ENCODE measurements at places on chromosomes 2 and 18.

DNA sequence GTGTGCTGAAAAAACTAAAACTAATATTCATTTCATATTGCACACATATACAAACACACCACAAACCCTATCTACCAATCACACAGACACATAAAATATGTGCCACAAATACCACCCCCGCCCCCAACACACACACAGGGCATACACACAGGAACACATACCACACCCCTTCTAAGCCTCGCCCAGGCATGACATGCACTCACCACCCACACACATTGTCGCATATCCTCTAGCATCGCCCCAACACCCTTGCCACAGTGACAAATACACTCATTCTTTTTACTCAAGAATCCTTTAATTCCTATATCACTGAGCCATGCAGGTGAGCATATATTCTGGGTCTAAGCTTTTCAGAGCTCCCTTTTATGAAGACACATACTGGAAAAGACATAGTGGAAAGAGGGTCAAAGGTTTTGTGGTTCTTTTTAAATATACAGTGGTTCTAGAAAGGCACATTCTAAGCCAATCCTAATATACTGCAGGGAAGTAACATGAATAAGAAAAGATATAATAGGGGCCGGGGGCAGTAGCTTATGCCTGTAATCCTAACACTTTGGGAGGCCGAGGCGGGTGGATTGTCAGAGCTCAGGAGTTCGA lies 24.5 kb upstream of the LCLAT1 start:
- peak; percentile 64 for DNase-seq

DNA sequence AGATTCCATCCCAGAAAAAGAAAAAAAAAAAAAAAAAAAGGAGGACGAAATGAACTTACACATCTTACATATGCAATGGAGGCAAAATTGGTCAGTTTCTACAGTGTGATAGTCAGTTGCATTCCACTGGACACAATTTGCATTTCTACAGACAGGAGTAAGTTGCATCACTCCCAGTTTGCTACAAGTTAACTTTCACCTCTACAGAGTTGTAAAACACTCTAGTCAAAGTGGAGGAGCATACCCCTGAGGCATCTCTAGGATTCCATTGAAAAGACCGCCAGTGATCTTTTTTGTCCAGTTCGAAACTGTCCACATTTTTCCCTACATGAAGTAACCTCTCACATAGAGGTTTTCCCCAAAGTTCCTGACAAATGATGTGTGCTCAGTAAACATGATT lies 202.8 kb downstream of the VAPA start:
- no peak for DNase-seq

GRCh38 chr18:51082571-51083267 lies 52.7 kb downstream of the SMAD4 start:
- DNase-seq = no peak

DNA sequence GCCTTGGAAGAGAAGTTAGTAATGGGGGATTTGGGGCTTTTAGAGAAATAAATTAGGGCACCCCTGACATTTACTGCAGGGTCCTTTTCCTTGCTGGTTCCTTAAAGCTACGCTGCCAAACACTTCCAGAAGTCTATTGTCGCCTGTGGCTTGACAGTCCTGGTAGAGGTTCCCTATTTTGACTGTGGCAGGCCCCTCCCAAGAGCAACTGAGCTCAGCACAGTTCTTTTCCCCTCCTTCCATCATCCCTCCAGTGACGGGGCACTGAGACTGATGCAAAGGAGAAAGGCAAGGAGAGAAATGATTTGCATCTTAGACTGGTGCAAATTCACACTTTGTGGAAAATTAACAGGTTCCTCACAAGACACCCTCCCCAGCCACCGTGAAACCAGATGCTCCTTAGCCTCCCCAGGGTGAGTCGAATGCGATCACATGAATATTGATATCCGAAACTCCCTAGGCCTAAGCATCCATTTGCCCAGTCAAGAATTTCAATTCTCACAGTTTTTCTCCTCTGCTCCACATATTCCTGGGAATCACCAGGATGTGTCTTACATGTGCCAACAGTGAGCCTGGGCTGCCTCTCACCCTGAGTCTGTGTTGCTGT lies 45.4 kb downstream of the RABL2A start:
- DNase-seq = no peak

GRCh38 chr18:3481696-3482210 lies 31.8 kb downstream of the TGIF1 start:
- no peak for DNase-seq

DNA sequence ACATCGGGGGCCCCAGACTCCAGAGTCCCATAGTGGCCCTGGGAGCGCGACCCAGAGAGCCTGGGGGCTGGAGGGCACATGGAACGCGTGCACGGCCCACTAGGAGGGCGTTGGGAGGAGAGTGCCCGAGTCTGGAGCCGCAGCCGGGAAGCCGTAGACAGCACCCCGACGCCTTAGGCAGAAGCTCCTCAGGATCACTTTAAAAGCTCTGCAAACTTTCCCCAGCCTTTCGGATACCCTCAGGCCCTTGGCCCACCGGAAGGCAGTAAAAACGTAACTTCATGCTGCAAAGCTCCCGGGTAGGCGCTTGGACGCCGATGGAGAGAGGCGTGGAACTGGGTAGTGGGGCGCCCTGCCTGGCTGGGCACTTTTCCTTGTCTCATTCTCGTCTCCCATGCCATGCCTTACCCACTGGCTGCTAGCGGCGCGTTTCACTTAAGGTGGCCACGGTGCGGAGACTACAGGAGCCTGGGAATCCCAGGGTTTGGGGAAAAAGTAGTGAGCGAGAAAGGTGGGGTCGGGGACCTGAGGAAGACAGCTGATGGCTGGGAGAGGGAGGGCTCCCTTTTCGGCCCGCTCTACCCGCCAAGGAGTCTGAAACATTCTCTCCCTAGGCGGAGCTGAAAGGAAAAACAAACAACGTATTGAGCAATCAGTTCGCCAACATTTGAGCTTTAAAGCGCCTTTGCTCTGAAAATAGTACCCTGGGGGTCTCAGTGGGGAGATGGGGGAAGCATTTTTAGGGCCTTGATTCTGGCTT lies 141.8 kb downstream of the MEIS1 start:
- no peak for DNase-seq

DNA sequence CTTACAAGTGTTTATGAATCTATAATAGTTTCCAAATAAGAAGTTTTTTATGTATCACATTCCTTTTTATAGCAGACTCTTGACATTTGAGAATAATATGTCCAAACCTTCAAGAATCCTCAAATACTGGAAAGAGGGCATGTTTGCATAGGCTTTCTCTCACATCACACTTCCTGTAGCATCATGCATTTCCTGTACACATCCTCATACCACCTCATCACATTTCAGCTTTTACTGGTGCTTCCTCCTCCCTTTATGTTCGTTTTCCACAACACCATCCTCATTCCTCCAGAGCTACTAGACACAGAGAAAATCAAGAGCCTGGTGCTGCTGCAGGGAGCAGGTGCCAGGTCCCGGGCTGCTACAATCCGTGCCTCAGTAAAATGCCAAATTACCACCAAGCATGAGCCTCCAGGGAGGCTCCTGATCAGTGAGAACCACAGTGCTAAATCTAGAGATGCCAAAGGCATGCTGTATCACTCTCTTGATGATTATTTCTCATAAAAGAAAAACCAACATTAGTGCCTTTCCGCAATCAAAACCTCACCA lies 137.7 kb upstream of the CYP1B1 start:
- no peak for DNase-seq

DNA sequence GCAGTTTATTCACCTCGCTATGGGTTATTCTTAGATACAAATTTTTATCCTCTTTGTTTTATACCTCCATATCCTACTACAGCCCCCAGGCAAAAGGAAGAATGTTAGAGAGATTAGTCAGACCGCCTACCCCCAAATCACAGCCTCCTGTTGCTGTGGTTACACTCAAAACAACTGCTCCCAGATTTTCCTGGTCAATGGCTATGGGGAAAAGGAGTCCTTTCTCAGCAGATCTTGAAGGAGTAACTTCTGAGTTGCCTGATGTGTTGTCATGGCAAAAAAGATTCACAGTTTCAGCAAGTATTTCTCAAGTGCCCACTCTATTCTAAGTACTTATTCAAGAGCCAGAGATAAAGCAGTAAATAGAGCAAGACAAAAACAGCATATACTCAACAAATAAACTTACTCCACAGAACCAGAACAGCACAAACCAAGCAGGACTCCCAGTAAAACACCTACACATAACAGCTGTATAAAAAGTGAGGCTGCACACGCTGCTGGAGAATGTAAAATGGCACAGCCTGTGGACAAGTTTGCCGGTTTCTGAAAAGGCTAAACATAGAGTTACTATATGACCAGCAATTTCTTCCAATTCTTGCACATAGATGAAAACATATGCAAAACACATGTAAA lies 104.8 kb downstream of the NOL10 start:
- DNase-seq = no peak

- no peak for DNase-seq
Measured at GRCh38 chr2:219997341-219997851, 370.0 kb downstream of the SLC4A3 start.

DNA sequence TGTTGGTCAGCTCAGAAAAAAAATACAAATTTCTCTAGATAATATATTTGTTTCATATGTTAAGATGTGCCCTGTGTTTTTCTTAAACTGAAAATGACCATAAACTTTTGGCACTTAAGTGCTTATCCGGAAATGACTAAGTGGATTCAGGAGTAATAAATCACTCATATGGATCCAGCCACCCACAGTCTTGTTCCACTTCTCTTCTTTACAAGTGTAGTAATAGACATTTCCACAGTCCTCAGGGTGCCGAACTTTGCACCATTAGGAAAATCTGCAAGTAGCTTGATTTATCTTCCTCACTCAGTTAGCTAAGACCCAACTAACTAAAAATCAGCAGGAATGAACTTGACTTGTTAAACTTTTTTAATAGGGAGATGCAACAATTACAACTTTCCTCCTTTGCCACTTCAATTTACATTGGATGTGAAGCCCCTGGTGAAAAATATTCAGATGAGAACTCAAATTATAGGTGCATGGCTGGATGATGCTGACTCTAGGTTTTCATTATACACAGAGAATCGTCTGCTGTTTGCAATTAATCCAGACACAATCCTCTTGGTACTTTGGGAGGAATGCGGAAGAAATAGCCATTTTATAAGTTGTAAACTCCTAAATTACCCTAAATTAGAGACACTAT lies 322.5 kb downstream of the ARHGAP15 start:
- no peak for DNase-seq

DNA sequence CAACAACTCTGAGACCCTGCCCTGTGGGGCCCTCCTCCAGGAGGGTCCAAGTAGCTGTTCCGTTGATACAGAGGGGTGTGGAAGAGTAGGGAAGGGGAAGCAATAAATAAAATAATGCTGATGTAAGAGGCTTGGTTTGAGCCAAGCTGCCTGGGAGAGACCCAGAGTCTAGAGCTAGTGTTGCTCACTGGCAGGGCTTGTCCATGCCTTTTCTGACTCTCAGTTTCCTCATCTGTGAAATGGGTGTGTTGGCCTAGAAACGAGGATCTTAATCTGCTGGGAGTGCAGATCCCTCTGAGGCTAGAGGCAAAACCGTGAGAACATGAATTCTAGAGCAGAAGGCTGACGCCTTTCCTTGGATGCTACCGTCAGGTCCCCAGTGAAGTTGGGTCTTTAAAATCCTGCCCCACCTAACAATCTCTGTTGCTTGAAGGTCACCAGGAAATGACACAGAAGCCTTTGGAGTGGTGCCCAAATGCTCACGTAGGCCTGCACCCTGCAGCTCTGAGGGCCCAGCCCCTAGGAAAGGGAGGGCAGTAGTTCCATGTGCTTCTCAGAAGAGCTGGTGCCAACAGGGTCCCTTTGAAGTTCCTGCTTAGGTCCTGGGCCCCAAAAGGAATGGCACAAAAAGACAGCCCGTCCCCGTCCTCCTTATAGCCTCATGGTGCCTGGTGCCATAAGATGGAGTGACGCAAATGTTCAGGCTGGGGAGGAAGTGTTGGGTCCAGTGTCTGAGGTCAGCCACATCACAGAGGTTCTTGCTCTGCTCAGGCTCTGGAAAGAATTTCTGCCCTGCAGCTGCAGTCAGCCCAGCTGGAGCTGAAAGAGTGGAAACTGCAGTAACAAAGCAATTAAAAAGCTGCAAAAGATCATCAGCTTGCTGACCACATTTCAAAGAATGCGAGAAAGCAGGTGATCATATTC lies 73.2 kb upstream of the SMAD2 start:
- no peak for DNase-seq

- DNase-seq = no peak
Measured at GRCh38 chr2:239241431-239241960, 159.3 kb downstream of the HDAC4 start.

GRCh38 chr18:23231340-23232021 lies 96.2 kb downstream of the CABLES1 start:
- DNase-seq = peak; percentile 64

- no peak for DNase-seq
Measured at GRCh38 chr2:28927878-28928277, 33.4 kb downstream of the WDR43 start.

GRCh38 chr2:105417857-105418436 lies 19.1 kb upstream of the FHL2 start:
- DNase-seq = no peak

- DNase-seq = no peak
Measured at GRCh38 chr2:54559006-54559445, 102.9 kb downstream of the SPTBN1 start.

GRCh38 chr2:191612496-191612895 lies 65.4 kb upstream of the NABP1 start:
- DNase-seq = no peak

DNA sequence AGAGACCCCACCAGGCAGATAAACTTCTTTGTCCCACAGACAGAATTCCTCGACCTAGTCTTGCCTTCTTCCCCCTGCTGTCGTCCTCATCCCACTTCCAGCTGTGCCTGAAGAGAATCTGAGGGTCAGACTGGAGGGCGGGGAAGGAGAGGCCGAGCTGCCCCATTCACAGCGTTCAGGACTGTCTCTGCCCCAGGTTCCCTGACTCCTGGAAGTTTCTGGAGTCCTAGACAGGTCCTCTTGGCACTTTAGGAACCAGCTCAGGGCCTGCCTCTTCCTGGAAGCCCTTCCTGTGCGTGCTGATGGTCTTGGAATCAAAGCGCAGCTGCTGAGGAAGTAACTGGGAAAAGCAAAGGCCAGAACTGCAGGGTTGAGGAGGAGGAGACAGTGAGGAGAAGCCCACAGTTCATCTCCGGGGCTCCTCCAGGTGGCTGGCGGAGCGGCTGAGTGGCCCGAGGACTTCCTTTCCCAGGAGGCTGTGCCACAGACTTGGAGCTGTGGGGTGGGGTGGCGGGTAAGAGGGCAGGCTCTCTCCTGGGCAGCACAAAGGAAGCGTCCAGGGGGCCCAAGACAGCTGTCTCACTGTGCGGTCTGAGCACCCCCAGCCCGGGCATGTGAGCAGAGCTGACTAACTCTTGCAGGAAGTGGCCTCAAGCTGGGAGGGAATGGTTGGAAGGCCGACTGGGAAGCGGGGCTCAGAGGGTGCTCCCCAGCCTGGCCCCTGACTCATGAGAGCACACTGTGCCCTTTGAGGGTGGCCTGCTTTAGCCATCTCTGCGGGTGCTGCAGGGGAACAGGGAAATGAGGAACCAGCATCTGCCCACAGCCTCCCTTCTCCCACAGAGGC lies 39.5 kb downstream of the SDC1 start:
- DNase-seq = no peak

GRCh38 chr2:6423944-6424343 lies 441.8 kb downstream of the CMPK2 start:
- no peak for DNase-seq

- DNase-seq = peak; percentile 24
Measured at GRCh38 chr2:7744827-7745226, 827.6 kb downstream of the RNF144A start.

Measured in stimulated activated CD8-positive, alpha-beta memory T cell treated with anti-CD3 and anti-CD28 coated beads, Interleukin-15, amount 100 ng/mL, for 4 hours (primary cell).